ENCODE measurements at places on chromosomes 4 and X. TPM values are rescaled to one million over a fixed set of nuclear protein-coding genes. Genes with fewer than 3 reads are reported as not detected.

DNA sequence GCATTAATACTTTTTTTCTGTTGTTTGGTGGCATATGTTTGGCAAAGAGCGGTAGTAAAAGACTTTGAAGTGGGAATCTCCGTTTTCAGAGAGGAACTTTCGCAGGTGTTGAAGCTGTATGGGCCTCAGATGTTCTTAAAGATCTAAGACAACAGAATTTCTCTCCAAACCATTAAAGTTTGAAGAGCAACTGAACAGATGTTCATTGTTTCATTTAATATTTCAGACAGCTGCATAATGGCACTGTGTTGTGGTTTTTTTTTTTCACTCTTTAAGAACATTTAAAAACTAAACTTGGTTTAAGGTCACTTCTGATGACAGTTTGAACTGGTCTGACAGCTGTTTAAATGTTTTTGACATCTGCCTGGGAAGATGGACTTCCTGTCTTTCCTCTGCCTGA lies 882.7 kb upstream of the PCDH10 start:
- DNase-seq: no peak
- H3K27ac ChIP-seq: no peak overlapping the region
- no peaks in the 10 kb centered on the region for H3K36me3 ChIP-seq

- DNase-seq: no peak
- no peak overlapping the region for H3K4me3 ChIP-seq
- H3K27me3 ChIP-seq: peaks cover 2% of the 10 kb centered on the region
- H3K36me3 ChIP-seq: no peaks in the 10 kb centered on the region
- H3K4me1 ChIP-seq: no peaks in the 10 kb centered on the region
Measured at GRCh38 chr4:175447016-175447415, 365.0 kb downstream of the GPM6A start.

- no peaks in the 10 kb centered on the region for H3K4me1 ChIP-seq
- H3K27ac ChIP-seq: no peak overlapping the region
- no peak for DNase-seq
- H3K4me3 ChIP-seq: no peak overlapping the region
Measured at GRCh38 chr4:13201241-13201640, 282.9 kb downstream of the RAB28 start.

KCNIP4 gene
- total RNA-seq: not detected

- H3K4me1 ChIP-seq: peaks cover 18% of the 10 kb centered on the region
- H3K27me3 ChIP-seq: no peaks in the 10 kb centered on the region
- DNase-seq: no peak
- no peaks in the 10 kb centered on the region for H3K36me3 ChIP-seq
- H3K27ac ChIP-seq: no peak overlapping the region
Measured at GRCh38 chr4:140187316-140187695, 33.3 kb upstream of the MAML3 start.

- H3K4me1 ChIP-seq: peaks cover 7% of the 10 kb centered on the region
- H3K36me3 ChIP-seq: peaks cover 4% of the 10 kb centered on the region
- no peak for DNase-seq
- peaks cover 50% of the 10 kb centered on the region for H3K27me3 ChIP-seq
- no peak overlapping the region for H3K27ac ChIP-seq
Measured at GRCh38 chrX:137567682-137568232, 1.8 kb downstream of the ZIC3 start.

DNA sequence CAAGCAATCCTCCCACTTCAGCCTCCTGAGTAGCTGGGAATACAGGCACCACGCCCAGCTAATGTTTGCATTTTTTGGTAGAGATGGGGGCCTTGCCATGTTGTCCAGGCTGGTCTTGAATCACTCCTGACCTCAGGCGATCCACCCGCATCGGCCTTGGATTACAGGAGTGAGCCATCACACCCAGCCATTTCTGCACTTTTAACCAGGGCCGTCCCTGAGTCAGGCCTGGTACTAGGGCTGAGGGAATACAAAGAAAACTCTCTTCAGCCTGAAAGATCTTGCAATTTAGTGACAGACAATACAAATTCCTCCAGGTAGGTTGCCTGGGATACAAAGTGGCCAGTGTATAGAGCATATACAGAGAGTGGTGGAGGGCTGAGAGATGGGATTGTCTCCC lies 65.8 kb downstream of the BCOR start:
- no peaks in the 10 kb centered on the region for H3K27me3 ChIP-seq
- no peaks in the 10 kb centered on the region for H3K4me1 ChIP-seq
- no peak overlapping the region for H3K27ac ChIP-seq
- no peak overlapping the region for H3K4me3 ChIP-seq
- no peak for DNase-seq
- no peaks in the 10 kb centered on the region for H3K36me3 ChIP-seq

DNA sequence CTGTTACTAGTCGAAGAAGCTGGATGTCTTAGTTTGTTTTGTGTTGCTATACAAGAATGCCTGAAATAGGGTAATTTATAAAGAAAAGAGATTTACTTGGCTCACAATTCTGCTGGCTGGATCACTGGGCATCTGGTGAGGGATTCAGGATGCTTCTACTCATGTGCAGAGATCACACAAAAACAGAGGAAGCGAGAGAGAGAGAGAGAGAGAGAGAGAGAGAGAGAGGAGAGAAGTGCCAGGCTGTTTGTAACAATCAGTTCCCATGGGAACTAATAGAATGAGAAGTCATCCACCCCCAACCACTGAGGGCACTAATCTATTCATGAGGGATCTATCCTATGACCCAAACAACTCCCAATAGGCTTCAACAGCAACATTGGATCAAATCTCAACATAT lies 66.2 kb upstream of the FAM9A start:
- H3K27ac ChIP-seq: no peak overlapping the region
- H3K4me3 ChIP-seq: no peak overlapping the region
- H3K36me3 ChIP-seq: no peaks in the 10 kb centered on the region
- H3K4me1 ChIP-seq: no peaks in the 10 kb centered on the region

GRCh38 chr4:76300012-76300411 lies 6.5 kb upstream of the STBD1 start:
- DNase-seq: no peak
- no peaks in the 10 kb centered on the region for H3K27me3 ChIP-seq
- H3K4me3 ChIP-seq: no peak overlapping the region
- no peak overlapping the region for H3K27ac ChIP-seq
- peaks cover 9% of the 10 kb centered on the region for H3K36me3 ChIP-seq

TCEAL5 gene
- total RNA-seq: not detected

MAPK10 gene
- 75.6 TPM for total RNA-seq

VBP1 gene
- 42.9 TPM for total RNA-seq

GRCh38 chr4:180380733-180381132 lies 1862.5 kb upstream of the TENM3 start:
- H3K4me3 ChIP-seq: no peak overlapping the region
- H3K27ac ChIP-seq: no peak overlapping the region
- H3K36me3 ChIP-seq: no peaks in the 10 kb centered on the region
- no peak for DNase-seq
- peaks cover 10% of the 10 kb centered on the region for H3K4me1 ChIP-seq

GRCh38 chr4:43607827-43608461 lies 715.4 kb downstream of the GRXCR1 start:
- no peaks in the 10 kb centered on the region for H3K27me3 ChIP-seq
- no peak overlapping the region for H3K27ac ChIP-seq
- no peak overlapping the region for H3K4me3 ChIP-seq
- DNase-seq: no peak
- no peaks in the 10 kb centered on the region for H3K36me3 ChIP-seq

- peaks cover 7% of the 10 kb centered on the region for H3K4me1 ChIP-seq
- H3K36me3 ChIP-seq: no peaks in the 10 kb centered on the region
- H3K4me3 ChIP-seq: no peak overlapping the region
- H3K27me3 ChIP-seq: no peaks in the 10 kb centered on the region
- no peak for DNase-seq
- H3K27ac ChIP-seq: no peak overlapping the region
Measured at GRCh38 chr4:38983787-38984598, 48.2 kb downstream of the TMEM156 start.

GRCh38 chrX:68511255-68511654 lies 12.4 kb downstream of the YIPF6 start:
- H3K27me3 ChIP-seq: no peaks in the 10 kb centered on the region
- H3K4me3 ChIP-seq: no peak overlapping the region
- DNase-seq: no peak

NEUROG2 gene
- not detected for total RNA-seq

MID1IP1 gene
- total RNA-seq: 36.0 TPM

DNA sequence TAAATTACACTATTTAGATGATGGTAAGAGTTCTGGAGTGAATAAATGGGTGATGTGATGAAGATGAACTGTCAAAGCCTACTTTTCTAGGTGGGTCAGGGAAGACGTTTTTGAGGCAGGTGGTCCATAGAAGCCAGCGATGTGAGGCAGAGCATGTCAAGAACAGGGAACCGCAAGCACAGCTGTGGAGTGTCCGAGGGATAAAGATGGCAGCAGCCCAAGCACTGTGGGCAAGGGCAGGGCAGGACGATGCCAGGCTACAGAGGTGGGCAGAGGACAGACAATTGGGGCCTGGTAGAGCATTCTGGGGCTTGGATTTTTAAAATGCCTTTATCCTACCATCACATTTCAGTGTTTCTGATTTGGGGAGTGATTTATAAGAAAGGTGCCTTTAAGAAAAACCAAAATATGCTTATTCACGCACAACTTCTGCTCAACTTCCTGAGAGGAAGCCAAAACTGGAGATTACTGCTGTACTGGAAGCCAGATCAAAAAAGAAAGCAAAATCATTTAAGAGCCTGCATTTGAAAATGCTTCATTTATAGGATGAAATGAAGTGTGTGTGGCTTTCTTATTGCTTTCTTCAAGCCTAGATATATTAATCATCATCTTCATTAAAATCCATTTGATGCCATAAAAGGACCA lies 119.0 kb upstream of the WDR17 start:
- no peaks in the 10 kb centered on the region for H3K36me3 ChIP-seq
- H3K27me3 ChIP-seq: peaks cover 37% of the 10 kb centered on the region
- DNase-seq: no peak

- no peaks in the 10 kb centered on the region for H3K36me3 ChIP-seq
- no peaks in the 10 kb centered on the region for H3K27me3 ChIP-seq
- H3K4me3 ChIP-seq: no peak overlapping the region
- no peaks in the 10 kb centered on the region for H3K4me1 ChIP-seq
Measured at GRCh38 chr4:4606321-4606720, 64.5 kb upstream of the STX18 start.

NUP62CL gene
- total RNA-seq: not detected

TRPC5OS gene
- total RNA-seq: not detected

IBSP gene
- 0.95 TPM for total RNA-seq

- H3K27me3 ChIP-seq: no peaks in the 10 kb centered on the region
- H3K4me3 ChIP-seq: no peak overlapping the region
- no peaks in the 10 kb centered on the region for H3K36me3 ChIP-seq
- H3K27ac ChIP-seq: no peak overlapping the region
Measured at GRCh38 chr4:25727711-25728493, 72.3 kb downstream of the SLC34A2 start.
